ENCODE measurements at places on chromosomes 6 and 20. TPM values are rescaled to one million over a fixed set of nuclear protein-coding genes. Genes with fewer than 3 reads are reported as not detected.

DNA sequence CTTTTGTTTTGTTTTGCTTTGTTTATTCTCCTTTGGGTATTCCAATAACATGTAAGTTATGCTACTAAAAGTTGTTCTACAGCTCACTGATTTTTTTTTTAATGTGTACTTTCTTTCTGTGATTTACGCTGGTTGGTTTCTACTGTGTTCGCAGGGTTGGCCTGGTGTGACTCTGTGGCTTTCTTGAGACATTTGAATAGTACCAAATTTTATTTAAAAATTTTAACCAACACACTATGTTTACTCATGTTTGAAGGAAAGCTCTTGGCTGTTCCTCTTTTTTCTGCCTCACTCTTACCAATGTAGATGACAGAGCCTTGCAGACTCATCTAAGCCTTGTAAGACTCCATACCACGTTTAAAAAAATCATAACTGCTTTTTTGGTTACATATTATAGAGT lies 1784.9 kb upstream of the DEFB115 start:
- H3K36me3 ChIP-seq: no peaks in the 10 kb centered on the region
- H3K27ac ChIP-seq: no peak overlapping the region
- no peak for DNase-seq
- no peaks in the 10 kb centered on the region for H3K27me3 ChIP-seq
- H3K4me1 ChIP-seq: no peaks in the 10 kb centered on the region

DNA sequence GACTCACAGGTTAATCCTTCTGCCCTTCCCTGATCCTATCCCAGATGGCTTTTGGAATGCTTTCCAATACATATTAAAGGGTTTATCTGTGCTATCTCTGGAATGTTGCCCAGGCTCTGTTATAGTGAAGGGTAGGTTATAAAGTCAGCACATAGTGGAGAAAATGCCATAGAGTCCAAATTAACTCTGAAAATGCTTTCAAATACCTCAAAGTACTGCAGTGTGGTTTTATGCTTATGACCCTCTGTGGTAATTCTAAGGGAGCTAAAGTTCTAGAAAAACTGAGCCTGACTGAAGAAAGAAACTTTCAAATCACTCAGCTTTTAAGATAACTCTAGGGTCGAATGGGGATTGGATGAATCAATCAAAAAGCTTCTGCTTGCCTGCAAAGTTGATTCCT lies 159.8 kb downstream of the PLCB1 start:
- H3K4me1 ChIP-seq: no peaks in the 10 kb centered on the region
- no peaks in the 10 kb centered on the region for H3K27me3 ChIP-seq
- H3K27ac ChIP-seq: no peak overlapping the region
- no peaks in the 10 kb centered on the region for H3K36me3 ChIP-seq
- no peak for DNase-seq

DNA sequence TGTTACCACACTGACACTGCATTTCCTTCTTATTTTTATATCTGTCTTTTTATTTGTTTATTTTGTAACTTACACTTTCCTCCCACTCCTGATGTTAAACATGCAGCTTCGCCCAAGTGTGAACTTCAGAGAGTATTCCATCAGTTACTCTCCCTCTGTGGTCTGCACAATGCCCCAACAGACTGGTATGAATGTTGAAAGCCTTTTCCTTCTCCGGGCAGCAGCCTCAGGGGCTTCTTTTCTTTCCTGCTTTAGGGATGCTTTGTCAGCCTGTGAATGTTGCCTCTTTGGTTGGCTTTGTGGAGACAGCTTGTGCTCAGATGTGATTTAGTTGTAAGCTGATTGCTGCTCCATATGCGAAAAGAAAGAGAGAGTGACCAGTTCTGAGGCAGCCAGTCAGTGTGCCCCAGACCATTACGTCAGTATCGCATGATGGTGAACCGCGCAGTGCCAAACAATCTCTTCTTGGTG lies 44.0 kb downstream of the SMPDL3A start:
- H3K4me3 ChIP-seq: no peak overlapping the region
- peaks cover 3% of the 10 kb centered on the region for H3K4me1 ChIP-seq
- no peaks in the 10 kb centered on the region for H3K36me3 ChIP-seq
- DNase-seq: peak; percentile 57

DNA sequence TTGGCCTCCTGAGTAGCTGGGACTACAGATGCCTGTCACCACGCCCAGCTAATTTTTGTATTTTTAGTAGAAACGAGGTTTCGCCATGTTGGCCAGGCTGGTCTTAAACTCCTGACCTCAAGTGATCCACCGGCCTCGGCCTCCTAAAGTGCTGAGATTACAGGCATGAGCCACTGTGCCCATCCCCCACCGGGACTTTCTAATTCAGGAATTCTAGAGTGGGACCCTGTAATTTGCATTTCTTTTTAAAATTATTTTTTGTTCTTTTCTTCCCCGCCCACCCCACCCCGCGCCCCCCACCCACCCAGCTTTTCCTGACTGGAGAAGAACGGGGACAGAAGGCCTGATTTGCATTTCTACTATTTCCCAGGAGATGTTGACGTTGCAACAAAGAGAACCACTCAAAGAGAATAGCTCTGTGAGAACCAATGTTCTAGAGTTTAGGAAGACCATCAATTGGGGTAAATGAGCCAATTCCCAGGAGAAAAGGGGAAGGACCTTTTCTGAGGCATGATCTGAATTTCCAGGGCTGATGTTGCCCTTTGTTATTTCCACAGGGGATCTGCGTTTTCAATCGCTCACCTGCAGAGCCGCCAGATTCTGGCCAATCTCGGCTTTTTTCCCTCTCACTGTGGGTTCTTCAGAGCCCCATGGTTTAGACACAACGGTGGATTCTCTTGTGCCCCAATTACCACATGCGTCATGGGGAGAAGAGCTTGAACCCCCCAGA lies 33.2 kb upstream of the TFAP2C start:
- peak overlapping the region; percentile 79 for H3K27ac ChIP-seq
- no peaks in the 10 kb centered on the region for H3K27me3 ChIP-seq
- peak; percentile 81 for DNase-seq
- peaks cover 6% of the 10 kb centered on the region for H3K4me1 ChIP-seq
- no peak overlapping the region for H3K4me3 ChIP-seq
- H3K36me3 ChIP-seq: no peaks in the 10 kb centered on the region

DNA sequence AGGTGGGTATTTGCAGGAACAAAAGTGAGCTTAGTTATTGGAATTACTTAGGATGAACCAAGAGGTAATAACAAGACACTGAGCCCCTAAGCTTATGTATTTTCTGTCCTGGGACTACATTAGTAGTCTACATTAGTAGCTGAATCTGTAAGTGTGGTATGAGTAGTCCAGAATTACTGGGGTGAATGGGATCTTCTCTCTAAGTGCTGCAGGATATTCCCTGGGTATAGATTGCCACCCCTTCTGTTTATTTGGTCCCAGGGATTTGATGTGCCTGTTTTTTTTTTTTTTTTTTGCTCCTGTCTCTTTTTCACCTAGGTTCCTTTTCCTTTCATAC lies 5.9 kb downstream of the CD2AP start:
- no peak for DNase-seq
- H3K4me3 ChIP-seq: no peak overlapping the region
- no peaks in the 10 kb centered on the region for H3K4me1 ChIP-seq
- no peaks in the 10 kb centered on the region for H3K27me3 ChIP-seq
- no peak overlapping the region for H3K27ac ChIP-seq

GRCh38 chr20:63579017-63579694 lies 5.1 kb upstream of the HELZ2 start:
- no peaks in the 10 kb centered on the region for H3K27me3 ChIP-seq
- H3K36me3 ChIP-seq: no peaks in the 10 kb centered on the region
- H3K27ac ChIP-seq: no peak overlapping the region
- DNase-seq: no peak
- no peak overlapping the region for H3K4me3 ChIP-seq

DNA sequence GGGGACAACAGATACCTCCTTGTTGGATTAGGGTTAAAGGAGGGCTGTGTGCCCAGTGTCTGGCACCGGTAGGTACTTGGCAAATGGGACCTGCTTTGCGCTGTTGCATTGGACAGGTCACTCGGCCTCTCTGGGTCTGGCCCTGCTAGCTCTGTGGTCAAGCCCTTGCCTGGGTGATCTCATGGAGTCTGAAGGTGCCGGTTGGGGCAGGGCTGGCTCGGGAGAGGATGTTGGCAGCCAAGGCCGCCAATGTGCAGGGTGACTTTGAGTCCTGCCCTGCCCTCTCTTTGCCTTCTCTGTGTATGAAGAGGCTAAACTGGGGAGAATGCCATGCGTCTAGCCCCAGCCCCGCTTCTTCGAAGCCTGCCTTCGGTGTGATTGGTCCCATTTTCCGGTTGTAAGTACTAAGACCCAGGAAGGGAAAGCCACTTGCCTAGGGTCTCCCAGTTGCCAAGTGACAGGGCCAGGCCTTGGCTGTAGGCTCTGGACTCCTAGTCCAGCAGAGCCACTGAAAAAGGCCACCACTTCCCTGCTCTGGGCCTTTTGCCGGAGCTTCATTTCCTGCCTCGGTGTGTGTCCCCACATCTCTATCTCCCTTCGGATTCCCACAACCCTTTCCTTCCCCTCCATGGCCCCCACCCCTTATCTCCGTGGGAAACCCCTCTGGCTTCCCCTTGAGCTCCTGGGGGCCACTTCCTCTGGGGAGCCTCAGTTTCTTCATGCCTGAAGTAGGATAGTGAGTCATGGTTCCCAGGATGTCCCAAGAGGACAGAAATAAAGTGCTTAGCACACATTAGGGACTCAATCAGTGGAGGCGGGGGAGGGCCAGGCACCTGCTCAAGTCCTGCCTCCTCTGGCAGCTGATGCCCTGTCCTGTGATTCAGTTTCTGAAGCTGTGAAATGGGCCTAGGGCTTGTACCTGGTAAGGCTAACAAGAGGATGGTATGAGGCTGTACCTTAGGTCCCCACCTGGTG lies 3.9 kb downstream of the SRC start:
- peak; percentile 24 for DNase-seq
- no peak overlapping the region for H3K4me3 ChIP-seq
- peaks cover 2% of the 10 kb centered on the region for H3K4me1 ChIP-seq
- peaks cover 12% of the 10 kb centered on the region for H3K36me3 ChIP-seq

DNA sequence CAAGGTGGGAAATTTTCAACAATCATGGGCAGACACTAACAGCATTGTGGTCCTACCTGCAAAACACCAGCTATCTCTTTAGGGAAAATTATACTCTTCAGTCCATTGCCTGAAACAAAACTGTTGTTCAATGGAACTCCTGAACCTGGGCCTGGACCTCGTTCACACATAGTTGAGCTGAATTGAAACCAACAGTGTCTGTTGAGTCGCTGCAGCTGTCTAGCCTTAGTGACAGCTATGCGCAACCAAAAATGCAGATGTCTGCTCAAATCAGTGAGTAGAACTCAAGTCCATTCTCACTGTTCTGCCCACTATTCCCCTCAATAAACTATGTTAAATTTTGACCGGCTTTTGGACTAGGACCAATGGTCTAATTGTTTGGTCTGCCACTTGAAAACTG lies 286.2 kb downstream of the TFAP2A start:
- H3K36me3 ChIP-seq: peaks cover 3% of the 10 kb centered on the region
- no peak for DNase-seq
- no peaks in the 10 kb centered on the region for H3K4me1 ChIP-seq
- no peaks in the 10 kb centered on the region for H3K27me3 ChIP-seq
- H3K4me3 ChIP-seq: no peak overlapping the region

- H3K36me3 ChIP-seq: peaks cover 50% of the 10 kb centered on the region
- no peak for DNase-seq
- H3K27me3 ChIP-seq: no peaks in the 10 kb centered on the region
- H3K4me1 ChIP-seq: peaks cover 4% of the 10 kb centered on the region
- no peak overlapping the region for H3K27ac ChIP-seq
These were observed 3.3 kb downstream of the ACTL10 start for GRCh38 chr20:33669873-33670640.

GRCh38 chr6:150567823-150568383 lies 31.8 kb upstream of the PLEKHG1 start:
- DNase-seq: no peak
- no peaks in the 10 kb centered on the region for H3K27me3 ChIP-seq
- H3K4me1 ChIP-seq: no peaks in the 10 kb centered on the region
- H3K36me3 ChIP-seq: no peaks in the 10 kb centered on the region

DNA sequence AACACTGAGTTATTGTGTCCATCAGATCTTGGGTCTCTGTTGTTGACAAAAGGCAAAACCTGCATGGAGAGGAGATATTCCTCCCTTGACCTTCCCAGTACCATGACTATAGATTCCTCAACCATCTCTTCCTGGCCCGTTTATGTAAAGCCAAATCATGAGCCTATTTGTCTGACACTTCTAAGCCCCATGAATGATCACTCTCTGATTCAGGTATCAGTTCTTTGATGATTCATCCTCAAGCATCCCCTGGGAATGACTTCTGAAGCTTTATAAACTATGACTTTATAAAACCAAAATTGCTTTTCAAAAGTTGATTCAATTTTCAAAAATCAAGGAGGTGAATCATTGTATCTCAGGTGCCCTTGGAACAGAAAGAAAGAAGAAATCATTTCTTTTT lies 78.7 kb upstream of the LOC128125822 start:
- H3K36me3 ChIP-seq: no peaks in the 10 kb centered on the region
- H3K27ac ChIP-seq: no peak overlapping the region
- H3K4me1 ChIP-seq: no peaks in the 10 kb centered on the region
- H3K27me3 ChIP-seq: no peaks in the 10 kb centered on the region
- no peak overlapping the region for H3K4me3 ChIP-seq

GRCh38 chr6:101435038-101435437 lies 41.5 kb downstream of the GRIK2 start:
- H3K27ac ChIP-seq: no peak overlapping the region
- peaks cover 4% of the 10 kb centered on the region for H3K36me3 ChIP-seq

DNA sequence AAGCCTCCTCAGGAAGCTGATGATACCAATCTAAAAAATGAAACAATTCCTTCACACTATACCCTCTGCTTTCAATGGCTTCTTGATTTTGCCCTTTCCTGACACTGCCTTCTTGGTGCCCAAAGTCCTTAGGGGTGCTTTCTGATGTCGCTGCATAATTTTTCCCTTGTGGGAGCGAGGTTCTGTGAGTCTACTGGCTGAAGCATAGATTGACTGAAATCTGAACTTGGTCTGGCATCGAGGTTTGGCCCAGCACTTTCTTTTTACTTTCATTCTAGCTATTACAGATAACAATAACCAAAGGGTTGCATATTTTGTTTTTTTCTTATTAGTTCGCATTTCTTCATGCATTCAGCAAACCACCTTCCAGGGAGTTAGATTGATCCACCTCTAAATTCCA lies 65.8 kb downstream of the E2F3 start:
- H3K27ac ChIP-seq: peak overlapping the region; percentile 63
- H3K36me3 ChIP-seq: peaks cover 24% of the 10 kb centered on the region
- H3K4me1 ChIP-seq: peaks cover 17% of the 10 kb centered on the region
- H3K27me3 ChIP-seq: no peaks in the 10 kb centered on the region

The PIGU gene
- 35.6 TPM for total RNA-seq

The ZKSCAN8 gene
- total RNA-seq: 25.4 TPM

The RPS6KA2 gene
- 10.4 TPM for total RNA-seq

The TMEM244 gene
- total RNA-seq: not detected

The SYNDIG1 gene
- 5.4 TPM for total RNA-seq

The ANKRD66 gene
- total RNA-seq: not detected

The CD93 gene
- not detected for total RNA-seq

The RAB44 gene
- not detected for total RNA-seq
